CD4-positive, alpha-beta T cell treated with Interleukin-2 at 100 ng/mL for 4 hours (primary cell): ENCODE measurements at places on chromosomes 11 and 22.

DNA sequence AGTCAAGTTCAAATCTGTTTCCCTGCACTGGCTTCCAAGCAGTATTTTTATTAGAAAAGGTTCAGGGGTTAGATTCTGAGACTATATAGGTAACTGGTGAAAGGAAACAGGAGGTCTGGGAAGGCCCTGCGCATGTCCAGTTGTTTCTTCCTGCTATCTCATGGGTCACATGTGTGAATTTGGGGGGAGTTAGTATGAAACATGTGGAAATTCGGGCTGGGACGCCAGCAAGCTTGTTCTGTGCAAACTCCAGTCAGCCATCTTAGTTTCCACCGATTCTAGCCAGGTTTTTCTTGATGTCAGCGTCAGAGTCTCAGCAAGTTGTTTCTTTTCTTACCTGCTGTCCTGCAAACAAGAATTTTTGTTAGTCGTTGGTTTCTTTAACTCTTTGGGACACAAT lies 46.8 kb downstream of the NNMT start:
- DNase-seq = no peak

DNA sequence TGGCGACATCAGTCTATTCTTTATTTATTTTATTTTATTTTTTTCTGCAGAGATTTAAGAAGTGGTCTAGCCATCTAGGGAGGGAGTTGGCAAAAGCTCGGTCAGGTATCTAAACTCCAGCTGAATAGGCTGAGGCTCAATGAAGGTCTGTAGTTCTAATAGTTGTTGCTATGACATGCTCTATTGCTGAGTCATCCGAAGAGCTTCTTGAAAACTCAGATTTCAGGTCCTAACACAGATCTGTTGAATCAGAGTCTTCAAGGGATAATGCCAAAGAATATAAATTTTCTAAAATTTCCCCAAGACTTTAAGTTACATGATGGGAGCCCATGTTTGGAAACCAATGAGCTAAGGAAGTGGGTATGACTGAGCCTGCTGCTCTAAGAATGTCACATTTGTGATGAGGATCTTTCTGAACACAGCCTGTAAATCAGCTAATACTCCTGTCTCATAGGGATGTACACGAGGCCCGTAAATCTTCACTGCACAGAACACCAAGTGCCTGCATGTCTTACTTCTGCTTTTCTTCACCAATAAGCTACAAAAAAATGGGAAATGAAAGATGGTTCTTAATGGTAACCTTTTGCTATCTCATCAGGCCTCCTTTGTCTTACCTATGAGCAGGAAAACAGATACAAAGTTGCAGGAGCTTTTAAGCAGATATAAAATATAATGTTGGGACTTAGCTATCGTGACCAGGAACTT lies 901.4 kb upstream of the API5 start:
- no peak for DNase-seq

GRCh38 chr11:75706260-75706729 lies 11.3 kb upstream of the MOGAT2 start:
- DNase-seq = peak; percentile 60

DNA sequence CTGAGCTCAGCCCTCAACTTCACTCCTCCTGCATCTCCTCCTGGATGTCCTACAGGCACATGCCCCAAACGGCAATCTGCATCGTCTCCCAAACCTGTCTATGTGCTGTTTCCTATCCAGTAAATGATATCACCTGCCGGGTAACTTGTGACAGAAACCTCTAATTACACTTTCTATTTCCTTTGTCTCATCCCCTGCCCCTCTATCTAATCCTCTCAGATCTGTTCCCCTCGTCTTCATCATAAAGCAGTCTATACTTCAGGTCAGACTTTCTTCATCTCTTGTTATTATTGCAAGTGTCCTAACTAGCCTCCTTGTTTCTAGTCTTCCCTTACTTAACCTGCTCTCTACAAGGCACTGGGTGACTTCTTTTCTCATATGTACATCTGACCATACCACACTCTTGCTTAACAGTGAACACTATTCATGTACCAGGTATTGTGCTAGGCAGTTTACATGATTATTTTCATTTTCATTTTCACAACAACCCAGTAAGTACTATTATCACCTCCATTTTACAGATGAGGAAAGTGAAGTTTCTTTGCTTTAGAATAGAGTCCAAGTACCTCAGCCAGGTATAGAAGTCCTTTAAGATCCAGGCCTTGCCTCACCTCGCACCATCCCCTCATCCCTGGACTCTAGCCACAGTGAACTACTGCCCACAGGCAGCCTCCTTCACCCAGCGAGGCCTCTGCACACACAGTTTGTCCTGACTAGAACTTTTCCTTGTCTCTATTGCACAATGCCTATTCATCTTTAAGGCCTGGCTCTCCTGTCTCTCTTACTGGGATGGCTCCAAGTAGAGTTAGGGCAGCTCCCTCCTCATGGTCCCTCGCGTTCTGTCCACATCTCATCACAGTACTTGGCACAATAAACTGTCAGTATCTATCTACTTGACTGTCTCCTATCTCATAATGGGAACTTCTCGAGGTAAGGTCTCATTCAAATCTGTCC lies 22.1 kb upstream of the UCP3 start:
- DNase-seq = peak; percentile 27

- no peak for DNase-seq
These were observed 61.0 kb downstream of the NCAM1 start for GRCh38 chr11:113022262-113022661.

DNA sequence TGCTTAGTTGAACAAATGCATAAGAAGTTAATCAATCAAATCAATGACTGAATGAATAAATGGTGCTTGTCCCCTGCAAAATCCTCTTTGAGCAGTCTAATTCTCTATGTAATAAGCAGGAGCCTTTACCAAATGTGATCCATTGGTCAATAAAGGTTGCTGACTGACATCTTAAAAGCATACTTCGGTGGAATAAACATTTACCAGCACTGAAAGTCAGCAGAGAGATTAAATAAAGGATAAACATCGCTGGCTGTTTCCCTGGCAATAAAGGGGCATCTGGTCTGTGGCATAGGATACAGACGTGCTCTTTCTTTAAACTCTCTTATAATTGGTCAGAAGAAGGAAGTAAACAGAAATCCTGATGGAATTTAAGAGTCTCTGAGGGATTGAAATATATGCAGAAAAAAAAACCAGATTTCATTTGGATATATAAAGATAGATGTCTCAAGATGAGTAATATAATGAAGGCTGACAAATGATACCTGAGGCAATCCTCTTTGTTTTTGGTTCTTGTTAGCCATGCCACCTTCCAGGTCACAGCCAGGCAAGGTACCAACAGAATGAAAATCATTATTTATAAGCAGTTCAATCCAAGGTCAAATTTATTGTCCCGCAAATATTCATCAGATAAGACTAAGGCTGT lies 578.4 kb upstream of the CCDC90B start:
- DNase-seq = no peak

DNA sequence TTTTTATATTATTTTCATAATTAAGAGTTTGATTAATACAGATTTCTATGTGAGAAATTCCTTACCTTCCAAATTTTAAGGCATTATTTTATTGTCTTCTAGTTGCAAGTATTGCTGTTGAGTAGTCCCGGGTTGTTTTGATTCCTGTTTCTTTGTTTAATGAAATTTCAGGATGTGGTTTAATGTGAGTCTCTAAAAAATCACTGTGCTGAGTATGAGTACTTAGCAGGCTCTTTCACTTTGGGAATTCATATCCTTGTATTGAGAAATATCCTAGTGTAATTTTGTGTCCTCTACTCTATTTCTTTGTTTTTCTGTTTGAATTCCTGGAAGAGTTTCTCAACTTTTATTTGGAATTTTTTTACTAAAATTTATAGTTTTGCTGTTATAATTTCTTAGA lies 113.2 kb downstream of the TMEM135 start:
- DNase-seq = no peak

- DNase-seq = no peak
These were observed 65.1 kb downstream of the BTG4 start for GRCh38 chr11:111447112-111447471.

GRCh38 chr22:24500277-24500820 lies 5.2 kb downstream of the UPB1 start:
- DNase-seq = no peak

DNA sequence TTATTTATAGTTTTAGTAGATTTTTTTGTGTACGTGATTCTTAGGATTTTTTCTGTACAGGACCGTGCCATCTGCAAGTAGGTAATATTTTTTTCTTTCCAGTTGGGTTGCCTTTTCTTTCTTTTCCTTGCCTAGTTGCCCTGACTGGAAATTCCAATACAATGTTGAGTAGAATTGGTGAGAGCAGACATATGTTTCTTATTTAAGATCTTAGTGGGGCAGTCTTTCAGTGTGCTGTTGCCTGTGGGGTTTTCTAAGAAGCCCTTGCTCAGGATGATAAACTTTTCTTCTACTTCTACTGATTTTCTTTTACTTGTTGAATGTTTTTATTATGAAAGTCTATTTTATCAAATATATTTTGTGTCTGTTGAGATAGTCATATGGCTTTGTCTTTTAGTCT lies 33.0 kb downstream of the ATXN10 start:
- no peak for DNase-seq

DNA sequence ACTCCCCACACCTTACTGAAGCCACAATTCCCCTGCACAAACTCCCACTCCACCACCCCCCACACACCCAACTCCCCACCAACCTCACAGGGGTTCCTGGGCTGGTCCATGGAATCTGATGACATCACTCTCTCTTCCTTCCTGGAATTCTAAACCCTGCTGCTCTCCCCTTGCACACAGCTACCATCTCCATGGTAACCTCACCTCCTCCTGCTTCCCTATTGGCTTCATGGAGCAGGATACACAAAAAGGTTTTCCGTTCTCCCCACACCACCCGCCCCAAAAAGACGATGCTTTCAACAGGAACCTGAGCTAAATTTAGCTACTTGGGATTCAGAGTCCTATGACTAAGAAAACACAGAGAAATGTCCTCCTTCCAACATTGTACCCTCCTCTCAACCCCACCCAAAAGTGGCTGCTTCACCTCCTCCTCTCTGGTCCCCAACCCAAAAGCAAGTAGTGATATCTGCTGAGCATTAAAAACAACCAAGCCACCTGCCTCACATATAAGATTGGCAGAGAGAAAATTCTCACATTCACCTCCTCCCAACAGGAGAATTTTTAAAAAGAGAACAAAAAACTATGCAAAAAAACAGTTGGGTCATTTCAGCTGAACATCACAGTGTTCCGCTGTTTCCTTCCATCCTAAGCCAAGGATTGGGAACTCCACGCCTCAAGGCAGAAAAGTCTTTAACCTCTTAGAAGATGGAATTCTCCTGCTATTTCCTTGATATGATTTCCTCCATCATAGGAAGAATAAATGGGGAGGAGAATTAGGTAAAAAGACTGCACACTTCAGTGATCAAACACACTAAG lies 66.9 kb downstream of the RBFOX2 start:
- no peak for DNase-seq

- DNase-seq = no peak
These were observed 70.1 kb downstream of the MICAL2 start for GRCh38 chr11:12180257-12181205.

- no peak for DNase-seq
These were observed 562.5 kb downstream of the MN1 start for GRCh38 chr22:27238935-27239510.

- DNase-seq = no peak
These were observed 1.8 kb upstream of the DUSP8 start for GRCh38 chr11:1573903-1574237.

DNA sequence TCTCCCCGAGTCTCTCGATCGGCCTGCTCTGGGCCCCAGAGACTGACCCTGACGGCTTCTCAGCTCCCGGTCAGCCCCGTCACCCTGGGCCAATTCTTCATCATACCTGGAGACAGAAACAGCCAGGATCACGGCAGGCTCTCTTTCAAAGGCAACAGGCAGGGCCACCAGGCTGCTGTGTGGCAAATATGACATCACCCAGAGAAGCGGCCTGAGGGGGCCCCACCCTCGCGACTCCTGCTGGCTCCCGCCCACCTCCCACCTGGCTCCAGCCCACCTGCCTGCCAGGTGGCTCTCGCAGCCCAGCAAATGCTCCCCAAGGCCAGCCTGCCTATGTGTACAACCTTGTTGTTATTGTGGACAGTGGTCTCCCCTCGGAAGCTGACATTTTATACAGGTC lies 24.9 kb upstream of the PACSIN2 start:
- no peak for DNase-seq

- no peak for DNase-seq
These were observed 28.0 kb upstream of the L3MBTL2 start for GRCh38 chr22:41177040-41177621.

- DNase-seq = no peak
These were observed 28.1 kb downstream of the DRD4 start for GRCh38 chr11:665062-665703.
